ENCODE measurements at places on chromosomes 6 and 20.

DNA sequence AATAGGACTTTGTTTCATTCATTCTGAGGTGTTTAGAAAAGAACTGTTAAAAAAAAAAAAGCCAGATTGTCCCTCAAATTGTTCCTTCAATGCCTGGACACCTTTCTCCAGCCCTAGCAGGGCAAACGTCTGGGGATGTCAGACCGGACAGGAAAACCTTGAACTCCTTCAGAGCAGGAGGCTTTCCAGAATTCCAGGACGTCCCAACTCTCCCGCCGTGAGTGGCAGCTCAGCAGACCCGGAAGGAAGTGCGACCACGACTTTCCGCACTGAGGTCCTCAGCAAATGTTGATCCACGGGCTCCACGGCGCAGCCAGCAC lies 139.1 kb downstream of the DLL1 start:
- no peak for DNase-seq

DNA sequence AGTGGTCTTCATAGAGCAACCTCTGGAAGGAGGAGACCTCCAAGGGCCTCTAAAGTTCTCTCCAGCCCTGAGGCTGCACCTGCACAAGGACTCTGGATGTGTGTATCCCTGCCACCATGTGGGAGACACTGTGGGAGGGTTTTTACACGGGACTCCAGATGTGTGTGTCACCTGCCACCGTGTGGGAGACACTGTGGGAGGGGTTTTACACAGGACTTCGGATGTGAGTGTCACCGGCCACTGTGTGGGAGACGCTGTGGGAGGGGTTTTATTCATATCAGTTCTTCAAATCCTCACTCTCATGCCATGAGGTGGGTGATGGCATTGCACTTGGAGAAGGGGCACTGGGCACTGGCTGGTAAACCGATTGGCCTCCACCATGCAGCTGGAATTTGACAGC lies 90.2 kb upstream of the SSTR4 start:
- no peak for DNase-seq

GRCh38 chr20:25374842-25375241 lies 15.8 kb downstream of the ABHD12 start:
- no peak for DNase-seq

GRCh38 chr6:107128175-107128574 lies 12.9 kb upstream of the BEND3 start:
- DNase-seq, result no peak

DNA sequence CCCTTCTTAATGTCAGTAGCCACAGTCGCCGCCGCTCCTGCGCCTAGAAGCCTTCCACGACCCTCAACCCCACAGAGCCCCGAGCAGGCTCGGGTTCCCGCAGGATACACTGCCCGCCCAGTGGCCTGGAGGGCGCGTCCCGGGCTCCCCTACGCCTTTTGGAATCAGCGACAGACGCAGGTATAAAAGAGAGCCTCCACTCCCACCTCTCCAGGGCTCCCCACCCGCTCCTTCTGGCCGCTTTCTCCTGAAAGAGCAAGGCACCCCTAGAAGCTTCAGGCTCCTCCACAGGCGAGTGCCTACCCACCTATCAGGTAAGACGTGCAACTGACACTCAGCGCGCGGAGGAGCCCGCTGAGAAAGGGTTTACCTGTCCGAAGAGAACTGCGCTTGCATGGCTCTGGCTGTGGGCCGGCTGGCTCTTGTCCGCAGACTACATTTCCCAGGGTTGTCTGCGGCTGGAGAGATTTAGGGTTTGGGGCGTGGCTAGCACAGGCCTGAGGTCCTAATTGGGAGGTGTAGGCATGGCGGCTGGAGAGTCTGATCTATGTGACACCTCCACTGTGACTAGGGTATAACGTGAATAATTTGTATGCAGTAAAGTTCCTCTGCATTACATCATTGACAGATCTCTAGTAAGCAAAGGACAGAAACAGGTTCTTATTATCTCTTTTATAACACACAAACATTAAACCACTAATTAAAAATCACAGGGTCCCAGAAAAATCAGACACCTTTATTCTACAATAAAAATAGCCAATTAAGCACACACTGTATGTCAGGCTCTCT lies 13.5 kb upstream of the ZNF391 start:
- DNase-seq, result peak; percentile 47

DNA sequence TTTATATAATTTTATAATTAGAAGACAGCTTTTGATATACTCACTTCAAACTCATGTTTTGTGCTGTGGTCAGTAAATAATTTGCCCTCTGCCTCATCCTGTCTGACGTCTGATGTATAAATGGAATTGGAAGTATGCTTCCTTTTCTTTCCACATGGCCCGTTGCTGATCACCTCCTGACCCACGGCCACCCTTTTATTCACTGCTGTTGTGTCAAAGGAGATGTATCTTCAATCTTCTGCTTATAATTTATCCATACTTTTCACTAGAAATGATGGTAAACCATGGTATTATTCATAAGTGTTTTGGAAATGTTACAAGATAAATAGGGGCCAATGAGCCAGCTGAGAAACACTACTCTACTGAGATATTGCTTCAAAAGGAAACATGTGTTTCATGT lies 841.8 kb downstream of the PHF3 start:
- DNase-seq, result peak; percentile 5

DNA sequence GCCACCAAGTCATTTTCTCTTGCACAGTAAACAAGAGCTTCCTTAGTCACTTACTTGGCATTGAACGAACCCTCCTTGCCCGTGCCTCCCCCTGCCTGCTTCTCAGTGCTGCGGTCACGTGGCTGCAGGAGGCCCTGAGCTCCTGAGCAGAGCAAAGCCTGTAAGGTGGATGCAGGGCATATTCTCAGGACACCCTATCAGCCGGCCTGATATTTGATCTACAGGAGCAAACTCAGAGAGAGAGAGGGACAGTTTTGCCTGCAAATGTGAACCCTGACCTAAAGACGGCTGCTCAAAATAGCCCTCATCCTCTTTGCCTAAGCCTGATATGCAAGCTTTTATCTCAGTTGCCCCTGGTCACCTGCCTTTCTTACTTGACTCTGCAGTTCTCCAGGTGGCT lies 93.0 kb upstream of the POPDC3 start:
- peak; percentile 23 for DNase-seq

- no peak for DNase-seq
Observed at GRCh38 chr6:168530653-168531071, 89.7 kb downstream of the SMOC2 start.

DNA sequence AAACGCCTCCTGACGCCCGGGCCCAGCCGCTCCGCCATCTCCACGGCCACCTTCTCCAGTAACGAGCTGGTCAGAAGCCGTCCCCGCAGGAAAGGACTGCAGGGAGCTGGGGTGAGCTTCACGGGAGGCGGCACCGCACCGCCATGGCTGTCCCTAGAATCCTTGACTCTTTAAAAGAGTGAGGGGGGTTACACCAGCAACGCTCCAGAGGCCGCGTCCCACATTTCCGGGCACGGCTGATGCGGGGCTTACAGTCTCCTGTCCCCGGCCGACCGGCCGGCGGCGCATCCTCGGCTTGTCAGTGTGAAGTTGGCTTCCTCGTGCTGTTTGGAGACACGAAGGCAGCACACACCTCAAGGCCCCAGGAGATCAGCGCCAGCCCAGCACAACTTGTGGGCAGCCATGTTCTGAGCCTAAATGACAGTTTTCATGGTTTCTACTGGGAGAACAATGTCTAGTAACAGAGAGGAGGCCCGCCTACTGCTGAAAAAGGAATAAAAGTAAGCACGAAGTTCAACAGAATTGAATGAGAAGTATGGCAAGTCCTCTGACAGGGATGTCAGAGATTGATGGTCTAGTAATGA lies 30.4 kb downstream of the SLC2A4RG start:
- no peak for DNase-seq

GRCh38 chr6:89745716-89746115 lies 73.9 kb downstream of the MDN1 start:
- DNase-seq, result no peak

GRCh38 chr6:36547646-36548400 lies 544 bp upstream of the STK38 start:
- DNase-seq, result no peak

GRCh38 chr6:39243809-39244208 lies 14.5 kb upstream of the KCNK5 start:
- DNase-seq, result no peak

DNA sequence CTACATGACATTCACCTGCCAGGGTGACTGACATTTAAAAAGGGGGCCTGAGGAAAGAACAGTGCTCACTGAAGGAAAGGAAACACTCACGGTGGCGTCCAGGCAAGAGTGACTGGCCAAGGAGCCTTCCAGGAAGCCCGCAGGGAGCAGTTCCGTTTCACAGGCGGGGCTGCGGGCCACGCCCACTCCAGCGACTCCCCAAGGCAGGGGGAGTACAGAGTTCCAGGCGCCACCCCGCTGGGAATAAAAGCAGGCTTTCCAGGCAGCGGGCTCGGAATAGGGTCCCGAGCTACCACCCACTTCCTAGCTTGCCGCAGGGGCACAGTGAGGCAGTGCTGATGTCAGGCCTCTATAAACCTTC lies 34.2 kb downstream of the PKIG start:
- DNase-seq, result no peak

DNA sequence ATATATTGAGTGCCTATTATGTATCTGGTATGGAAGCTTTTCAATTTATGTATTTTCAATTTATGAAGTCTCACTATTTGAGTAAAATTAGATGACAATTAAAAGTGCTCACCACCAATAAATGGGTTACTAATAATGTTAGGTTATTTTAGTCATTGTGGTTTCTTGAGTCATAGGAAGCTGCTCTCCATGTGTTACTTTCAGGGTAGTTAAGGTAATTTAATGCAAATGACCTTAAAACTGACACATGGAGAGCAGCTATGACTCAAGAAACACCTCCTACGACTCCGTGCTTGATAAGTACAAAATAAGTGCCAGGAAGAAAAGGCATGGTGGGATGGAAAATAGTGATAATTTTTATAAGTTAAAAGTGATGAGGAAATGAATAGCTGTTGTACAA lies 16.5 kb upstream of the TINAG start:
- peak; percentile 61 for DNase-seq

- DNase-seq, result no peak
Observed at GRCh38 chr20:3775457-3776108, 5.7 kb downstream of the SPEF1 start.

DNA sequence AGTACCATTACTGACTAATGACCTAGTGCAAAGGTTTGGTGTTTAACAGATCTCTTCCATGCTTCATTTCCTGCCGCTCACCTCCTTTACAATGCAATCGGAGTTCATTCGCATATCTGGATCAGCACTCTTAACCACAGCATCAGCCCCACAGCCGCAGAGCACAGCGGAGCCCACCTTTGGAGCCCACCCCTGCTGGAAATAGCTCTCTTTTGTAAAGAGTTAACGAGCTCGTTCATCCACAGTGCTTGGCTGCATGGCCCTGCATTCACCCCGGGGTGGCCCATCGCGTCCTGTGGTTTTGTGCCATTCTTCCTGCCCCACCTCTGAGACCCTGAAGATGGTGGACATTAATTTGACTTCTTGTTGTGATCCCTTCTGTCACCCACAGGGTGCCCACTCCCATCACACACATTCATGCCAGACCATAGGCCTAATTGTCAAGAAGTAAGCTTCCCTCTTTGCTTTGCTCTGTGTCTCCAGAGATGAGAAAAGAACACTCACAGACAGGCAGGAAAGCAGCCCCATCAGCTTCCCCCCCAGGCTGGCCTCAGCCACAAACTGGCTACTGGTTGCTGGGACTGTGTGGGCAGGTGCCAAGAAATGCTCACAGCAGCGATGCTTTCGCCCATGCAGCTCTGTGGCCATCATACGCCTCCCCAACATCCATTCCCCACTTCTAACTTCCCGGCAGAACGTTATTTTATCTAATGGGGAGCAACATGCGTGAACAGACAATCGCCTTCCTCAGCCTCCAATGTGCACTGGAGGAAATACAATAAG lies 167.0 kb downstream of the LRFN2 start:
- DNase-seq, result no peak

- DNase-seq, result peak; percentile 55
Observed at GRCh38 chr6:17167327-17167979, 65.6 kb downstream of the STMND1 start.

DNA sequence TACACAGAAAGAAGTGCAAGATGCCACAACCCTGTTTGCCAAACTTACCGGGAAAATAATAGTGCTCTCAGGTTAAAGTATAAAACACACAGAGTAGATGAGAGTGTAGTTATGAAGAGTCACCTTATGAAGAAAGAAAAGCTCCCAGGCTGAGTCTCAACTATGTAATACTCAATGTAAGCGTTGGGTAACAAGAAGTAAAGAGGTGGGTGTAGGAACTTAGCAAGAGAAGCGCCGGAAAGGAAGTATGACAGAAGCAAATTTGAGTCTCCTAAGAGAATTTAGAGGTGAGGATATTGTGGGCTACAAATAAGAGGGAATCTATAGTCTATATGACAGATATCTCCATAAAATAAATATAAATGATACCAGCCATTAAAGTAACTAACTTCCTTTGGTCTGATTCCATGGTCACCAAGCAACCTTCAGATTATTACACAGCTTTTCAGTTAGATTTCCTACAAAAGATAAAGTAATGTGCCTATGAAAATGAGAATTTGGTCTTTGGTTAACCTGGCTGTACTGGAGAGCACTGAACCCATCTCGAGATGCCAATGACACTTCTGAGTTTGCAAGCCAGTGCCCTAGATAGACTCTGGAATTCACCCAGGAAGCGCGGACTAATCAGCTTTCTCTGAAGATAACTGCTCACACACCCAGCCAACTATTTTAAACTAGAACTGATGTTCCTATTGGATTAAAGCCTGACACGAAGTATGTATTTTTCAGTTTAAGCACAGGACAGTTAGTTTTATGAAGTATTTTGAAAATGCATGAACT lies 1.8 kb downstream of the TUBE1 start:
- DNase-seq, result no peak

GRCh38 chr20:56322681-56323080 lies 36.1 kb upstream of the FAM210B start:
- no peak for DNase-seq

GRCh38 chr6:116779573-116780164 lies 14.2 kb upstream of the FAM162B start:
- peak; percentile 54 for DNase-seq

DNA sequence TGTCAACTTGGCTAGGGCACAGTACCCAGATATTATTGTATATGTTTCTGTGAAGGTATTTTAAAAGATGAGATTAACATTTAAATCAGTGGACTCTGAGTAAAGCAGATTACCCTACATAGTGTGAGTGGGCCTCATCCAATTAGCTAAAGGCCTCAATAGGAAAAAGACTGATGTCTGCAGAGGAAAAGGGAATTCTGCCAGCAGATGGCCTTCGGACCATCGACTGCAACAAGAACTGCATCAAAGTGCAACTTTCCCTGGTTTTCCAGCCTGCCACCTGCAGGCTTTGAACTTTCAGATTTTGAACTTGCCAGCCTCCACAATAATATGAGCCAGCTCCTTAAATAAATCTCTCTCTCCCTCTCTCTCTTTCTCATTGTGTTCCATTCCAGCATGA lies 80.5 kb downstream of the IMPG1 start:
- no peak for DNase-seq

GRCh38 chr20:11182720-11183119 lies 508.9 kb upstream of the JAG1 start:
- no peak for DNase-seq

- no peak for DNase-seq
Observed at GRCh38 chr20:62475027-62475771, 596 bp downstream of the GATA5 start.

GRCh38 chr20:34626992-34627391 lies 49.9 kb downstream of the PIGU start:
- no peak for DNase-seq
